ENCODE measurements at places on chromosomes 16 and 17.

GRCh38 chr16:11058832-11059231, 114.5 kb downstream of the CLEC16A start:
- no peak for DNase-seq

GRCh38 chr17:7380321-7380720, 568 bp upstream of the TNK1 start:
- DNase-seq: no peak

DNA sequence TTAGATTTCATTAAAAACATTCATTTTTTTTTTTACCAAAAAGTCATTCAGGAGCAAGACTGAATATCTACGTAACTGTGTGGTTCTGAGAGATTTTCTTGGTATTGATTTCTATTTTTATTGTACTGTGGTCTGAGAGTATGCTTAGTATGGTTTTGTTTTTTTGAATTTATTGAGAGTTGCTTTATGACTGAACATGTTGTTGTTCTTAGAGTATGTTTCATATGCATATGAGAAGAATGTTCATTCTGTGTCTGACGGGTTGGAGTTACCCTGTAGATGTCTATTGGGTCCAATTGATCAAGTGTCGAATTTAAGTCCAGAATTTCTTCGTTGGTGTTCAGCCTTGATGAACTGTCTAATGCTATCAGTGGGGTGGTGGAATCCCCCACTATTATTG, 306.0 kb upstream of the KCNJ16 start:
- no peak for DNase-seq

GRCh38 chr16:11342021-11342855, 3.0 kb upstream of the RMI2 start:
- DNase-seq: no peak

GRCh38 chr16:16118337-16118736, 105.0 kb downstream of the ABCC6 start:
- DNase-seq: no peak

DNA sequence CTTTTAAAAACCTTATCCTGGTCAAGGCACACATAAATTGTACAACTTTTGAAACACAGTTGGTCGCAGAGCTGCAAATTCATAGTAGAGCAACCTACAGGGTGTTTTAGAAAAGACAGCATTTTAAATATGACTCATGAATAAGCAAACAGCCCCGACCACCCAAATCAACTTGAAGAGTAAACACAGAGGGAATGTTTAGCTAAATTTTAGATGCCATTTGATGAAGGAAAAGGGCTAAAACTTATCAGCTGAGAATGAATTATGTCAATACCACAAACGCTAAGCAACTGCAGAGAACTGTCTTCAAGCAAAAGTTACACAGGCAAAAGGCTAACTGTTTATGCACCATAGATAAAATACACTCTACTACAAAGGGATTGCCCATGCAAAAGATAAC, 427.5 kb upstream of the PSMD7 start:
- DNase-seq: no peak

DNA sequence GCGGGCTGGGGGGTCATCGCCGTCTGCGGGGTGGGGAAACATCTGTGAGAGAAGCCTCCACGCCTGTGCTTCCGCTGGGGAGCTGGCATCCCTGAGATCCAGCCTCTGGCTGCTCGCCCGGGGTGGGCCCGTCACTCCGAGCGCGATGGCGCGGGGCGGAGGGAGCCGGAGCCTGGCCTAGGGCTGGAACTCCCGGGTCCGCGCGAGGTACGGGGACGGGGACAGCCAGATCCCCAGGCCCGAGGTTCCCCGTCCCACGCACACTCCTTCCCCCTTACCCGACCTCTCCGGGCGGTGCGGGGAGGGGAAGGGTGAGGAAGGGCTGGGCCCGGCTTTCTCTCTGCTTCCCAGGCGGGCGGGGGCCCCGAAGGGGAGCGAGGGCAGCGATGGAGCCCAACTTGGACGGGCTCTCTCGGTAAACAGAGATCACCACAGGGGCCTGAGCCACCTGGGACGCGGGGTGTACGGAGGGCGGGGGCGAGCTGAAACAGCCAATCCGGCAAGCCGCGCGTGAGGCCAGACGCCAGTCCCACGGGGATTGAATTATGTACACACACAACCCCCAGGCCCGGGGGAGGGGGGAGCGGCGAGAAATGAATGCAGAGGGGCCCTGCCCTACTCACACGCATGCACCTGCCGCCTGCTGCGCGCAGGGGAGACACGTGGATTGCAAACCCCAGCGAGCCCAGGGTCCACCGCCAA, at the start of gene SLC16A11:
Gene SLC16A11, minus strand, starts transcription at position 596 of the 702 bp plus-strand sequence. Its CDS starts 579 bp downstream, at position 17.
- DNase-seq: no peak

- no peak for DNase-seq
Measured at GRCh38 chr17:57946798-57947358, 8.3 kb downstream of the CUEDC1 start.

GRCh38 chr16:64453646-64454045, 668.2 kb downstream of the CDH11 start:
- DNase-seq: no peak

DNA sequence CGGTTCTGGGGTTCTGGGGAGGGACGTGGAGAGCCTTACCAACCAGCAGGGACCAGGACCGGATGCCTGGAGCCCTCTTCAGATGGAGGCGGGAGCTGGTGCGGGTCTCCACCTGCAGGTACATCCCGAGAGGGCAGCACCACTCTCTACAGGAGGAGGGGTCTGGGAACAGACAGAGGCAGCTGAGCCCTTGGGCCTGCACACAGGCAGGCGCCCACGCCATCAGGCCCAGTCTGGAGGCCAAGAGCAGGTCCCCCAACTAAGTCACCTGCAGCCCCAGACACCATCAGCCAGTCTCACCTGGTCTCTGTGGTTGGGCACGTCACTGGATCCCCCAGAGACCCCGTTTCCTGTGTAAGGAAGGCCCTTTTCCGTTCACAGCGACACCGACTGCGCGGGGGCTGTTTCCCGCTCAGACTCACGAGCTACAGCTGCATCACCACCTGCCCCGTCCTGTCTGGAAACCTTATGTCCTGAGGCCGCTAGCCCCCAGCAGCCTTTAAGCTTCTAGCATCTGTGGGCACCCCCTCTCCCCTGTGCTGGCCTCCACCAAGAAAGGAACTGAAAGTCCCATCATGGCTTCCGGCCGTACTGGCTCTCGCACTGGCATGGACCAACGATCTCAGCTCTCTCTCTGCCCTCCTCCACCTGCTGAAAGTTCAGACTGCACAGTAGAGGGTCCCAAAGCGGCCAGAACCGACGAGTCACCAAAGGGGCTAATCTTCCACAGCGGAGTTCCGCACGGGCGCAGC, 1.2 kb downstream of the CYBC1 start:
- DNase-seq: no peak

GRCh38 chr16:67858500-67858899, 11.0 kb upstream of the CENPT start:
- DNase-seq: no peak

GRCh38 chr17:2905269-2905668, 109.0 kb downstream of the RAP1GAP2 start:
- DNase-seq: peak; percentile 53

DNA sequence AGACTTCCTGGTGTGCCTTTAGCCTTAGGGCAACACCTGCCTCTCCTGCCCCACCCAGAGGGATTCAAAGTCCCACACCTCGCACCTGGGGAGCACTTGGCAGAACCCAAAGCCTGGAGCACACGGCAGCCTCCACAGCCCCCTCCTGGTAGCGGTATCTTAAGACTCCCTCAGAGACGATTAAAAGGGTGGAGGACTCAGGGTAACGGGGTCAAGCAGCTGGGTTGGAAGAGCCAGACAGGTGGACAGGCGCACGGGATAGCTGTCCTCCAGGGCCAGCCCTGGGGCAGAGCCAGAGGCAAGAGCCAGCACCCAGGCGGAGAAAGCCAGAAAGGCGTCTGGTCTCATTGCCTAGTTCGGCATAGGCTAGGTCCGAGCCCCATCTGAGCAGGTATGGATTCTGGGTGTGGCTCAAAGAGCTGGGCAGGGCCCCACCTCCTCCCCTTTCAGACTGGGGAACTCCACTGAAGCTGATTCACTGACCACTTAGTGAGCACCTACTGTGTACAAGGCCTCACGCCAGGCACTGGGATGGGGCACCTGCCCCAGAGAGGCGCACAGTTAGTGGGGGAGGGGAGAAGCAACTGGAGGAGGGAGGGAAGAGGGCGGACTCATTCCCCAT, 55.0 kb upstream of the MEAK7 start:
- DNase-seq: no peak

GRCh38 chr17:36778448-36778847, 158.8 kb upstream of the LHX1 start:
- DNase-seq: no peak

DNA sequence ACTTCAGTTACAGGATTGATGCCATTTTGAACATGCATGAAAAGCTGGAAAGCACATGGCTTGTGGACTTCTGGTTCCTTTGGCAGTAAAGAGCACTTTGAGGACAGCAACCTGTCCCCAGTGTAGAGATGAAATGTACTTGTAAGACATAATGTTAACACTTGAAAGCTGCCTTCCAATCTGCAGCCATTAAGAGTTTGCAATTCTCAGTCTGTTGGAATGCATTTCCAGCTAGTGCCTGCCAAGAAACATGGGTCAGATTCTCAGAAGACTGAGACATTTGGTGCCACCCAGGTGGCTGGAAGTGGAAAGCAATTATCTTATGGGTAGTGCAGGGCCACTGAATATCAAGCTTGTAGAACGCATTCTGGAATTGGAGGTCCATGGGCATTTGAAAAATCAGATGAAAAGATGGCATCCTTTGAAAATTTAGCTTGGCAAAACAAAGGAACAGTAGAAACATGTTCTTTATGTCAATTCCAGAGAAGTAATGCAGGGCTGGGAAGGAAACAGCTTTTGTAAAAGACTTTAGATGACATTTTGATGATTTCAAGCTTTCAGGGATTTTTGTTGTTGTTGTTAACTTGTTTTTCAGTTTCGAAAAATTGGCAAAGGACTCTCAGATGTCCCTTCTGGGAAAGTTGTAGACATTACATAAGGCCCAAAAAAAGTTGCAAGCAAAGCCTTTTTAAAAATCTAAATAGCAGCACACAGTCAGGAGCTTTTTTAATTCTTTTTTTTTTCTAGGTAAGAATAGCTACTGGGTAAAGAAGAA, 147.0 kb downstream of the ABCA8 start:
- no peak for DNase-seq

- DNase-seq: no peak
Measured at GRCh38 chr16:16005721-16006120, 56.3 kb downstream of the ABCC1 start.

DNA sequence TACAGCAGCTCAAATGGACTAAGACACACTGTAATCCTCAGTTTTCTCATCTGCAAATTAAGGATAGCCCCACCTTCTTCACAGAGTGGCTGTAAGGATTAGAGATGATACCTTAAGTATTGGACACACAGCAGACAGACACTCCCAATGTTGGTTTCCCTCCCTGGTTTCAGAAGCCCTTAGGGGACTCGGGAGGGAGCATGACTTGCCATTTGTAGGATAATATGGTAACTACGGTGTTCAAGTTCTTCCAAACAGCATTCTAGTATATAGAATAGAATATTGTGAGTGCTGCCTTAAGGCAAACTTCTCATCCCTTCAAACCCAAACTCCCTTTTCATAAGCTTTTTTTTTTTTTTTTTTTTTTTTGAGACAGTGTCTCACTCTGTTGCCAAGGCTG, 101.9 kb downstream of the COPRS start:
- DNase-seq: no peak

GRCh38 chr17:9922012-9922848, 17.2 kb upstream of the RCVRN start:
- no peak for DNase-seq
